ENCODE measurements at places on chromosomes 5 and 9.

GRCh38 chr9:126902210-126902609 is 12.4 kb upstream of the RALGPS1 start:
- DNase-seq, result no peak

DNA sequence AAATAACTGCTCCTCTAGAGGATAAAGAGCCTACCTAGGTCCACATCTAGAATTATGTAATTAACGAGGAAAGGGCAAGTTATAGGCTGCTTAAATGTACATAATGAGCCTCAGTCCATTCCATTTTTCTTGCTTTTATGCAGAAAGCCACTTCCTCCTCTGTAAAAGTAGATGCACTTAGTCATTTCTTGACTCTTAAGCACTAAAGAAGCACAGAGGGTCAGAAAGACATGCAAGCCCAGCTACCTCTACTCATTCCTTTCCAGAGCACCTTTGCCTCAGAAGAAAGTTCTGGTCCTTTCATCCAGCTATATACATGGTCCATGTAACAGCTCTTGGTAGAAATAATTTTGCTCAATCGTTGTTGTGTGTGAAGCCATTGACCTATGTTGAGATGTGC is 308.0 kb upstream of the NREP start:
- DNase-seq, result no peak

DNA sequence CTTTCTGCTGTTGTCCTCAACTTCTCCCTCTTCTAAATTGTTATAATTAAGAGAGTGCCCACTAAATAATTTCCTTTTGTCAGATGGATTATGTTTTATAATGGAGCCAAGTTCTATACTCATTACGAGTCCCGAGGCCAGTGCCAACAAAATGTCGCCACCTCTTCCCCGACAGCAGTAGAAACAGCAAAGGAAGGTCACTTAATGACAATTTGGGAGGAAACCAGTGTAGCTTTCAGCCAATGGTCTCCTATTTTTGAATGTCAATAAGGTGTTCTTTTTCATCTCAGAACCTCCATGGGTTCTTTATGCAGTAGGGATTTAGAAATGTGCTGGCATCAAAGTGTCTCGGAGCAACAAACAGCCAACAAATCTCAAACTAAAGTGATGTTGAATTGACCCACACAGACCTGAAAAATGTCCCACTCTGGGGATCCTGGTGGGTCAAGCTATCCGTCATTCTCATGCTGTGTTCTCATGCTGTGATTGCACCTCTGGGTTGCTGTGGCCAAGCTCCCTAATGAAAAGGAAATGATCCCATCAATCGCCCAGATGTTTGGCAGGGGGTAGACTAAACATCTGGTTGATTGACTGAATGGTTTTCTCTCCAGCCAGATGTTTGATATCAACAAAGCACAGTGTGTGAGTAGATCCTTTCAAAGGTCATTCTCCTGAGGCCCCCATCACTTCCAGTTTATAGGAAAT is 291.9 kb downstream of the DMAC1 start:
- DNase-seq, result no peak

DNA sequence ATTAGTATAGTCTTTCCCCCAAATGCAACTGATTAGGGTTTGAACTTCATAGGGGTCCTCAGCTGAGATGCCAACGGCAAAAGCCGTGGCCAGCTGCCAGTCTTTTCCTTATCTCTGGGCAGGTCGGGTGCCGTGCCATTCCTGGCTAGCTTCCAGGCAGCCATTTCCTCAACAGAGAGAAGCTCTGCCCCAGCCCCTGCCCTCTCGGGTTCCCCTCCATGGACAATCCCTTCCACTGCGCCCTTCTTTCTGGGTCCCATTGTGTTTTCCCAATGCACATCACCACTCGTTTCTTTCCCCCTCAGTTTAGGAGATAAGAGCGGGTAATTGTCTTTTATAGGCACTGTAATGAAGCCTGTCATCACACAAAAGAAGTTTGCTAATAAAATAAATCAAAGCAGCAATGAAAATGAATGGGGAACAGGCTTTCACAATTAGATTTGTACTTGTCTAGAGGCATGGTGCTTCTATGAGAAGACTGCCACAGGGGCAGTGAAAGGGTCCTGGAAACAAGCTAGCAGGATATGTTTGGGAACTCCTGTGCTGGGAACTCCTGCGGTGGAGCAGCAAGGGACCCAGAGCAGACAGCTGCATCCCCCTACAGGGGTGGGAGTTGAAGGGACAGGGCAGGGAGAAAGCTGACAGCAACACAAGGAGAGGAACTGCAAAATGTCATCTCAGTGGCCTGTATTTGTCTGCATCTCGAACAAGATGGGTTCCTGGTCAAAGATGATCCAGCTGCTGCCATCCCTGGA is 48.0 kb upstream of the SAP30L start:
- DNase-seq, result no peak

- DNase-seq, result no peak
Measured at GRCh38 chr5:26563979-26564378, 474.4 kb downstream of the CDH9 start.

- no peak for DNase-seq
Measured at GRCh38 chr9:124813041-124813440, 36.1 kb downstream of the OLFML2A start.

DNA sequence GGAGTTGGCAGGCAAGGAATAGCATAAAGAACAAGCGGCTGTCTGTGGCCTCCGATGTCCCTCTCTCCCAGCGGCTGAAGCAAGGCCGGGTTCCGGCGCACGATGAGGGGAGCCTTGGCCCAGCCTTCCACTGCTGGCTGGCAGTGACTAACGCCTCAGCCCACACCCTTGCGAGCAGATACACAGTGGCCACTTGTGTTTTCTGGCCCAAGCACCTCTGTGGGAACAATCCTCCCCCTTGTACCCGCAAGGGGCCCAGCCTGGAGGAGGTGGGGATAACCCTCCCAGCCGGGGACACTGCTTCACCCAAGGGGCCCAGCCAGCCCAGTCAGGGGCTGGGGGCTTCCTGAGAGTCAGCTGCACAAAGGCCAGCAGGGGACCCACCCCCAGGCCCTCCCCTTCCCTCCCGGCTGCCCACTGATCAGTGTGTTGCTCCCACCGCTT is 23.2 kb downstream of the STK10 start:
- no peak for DNase-seq

DNA sequence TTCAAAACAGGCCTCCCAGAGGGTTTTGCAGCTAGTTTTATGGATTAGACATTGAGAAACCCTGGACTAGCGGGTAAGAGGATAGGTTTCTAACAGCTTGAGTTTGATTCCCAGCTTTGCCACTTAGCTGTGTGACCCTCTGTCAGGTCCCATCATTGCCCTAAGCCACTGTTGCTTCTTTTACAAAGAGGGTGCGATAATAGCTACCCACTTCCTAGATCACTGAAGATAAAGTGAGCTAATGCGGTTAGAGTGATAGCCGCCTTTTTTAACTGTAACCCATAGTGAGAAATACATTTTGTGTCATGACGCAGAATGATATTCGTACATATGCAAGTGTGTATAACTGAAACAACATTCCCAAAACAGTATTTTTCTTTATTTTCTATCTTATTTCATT is 40.3 kb downstream of the CSF1R start:
- DNase-seq, result no peak

DNA sequence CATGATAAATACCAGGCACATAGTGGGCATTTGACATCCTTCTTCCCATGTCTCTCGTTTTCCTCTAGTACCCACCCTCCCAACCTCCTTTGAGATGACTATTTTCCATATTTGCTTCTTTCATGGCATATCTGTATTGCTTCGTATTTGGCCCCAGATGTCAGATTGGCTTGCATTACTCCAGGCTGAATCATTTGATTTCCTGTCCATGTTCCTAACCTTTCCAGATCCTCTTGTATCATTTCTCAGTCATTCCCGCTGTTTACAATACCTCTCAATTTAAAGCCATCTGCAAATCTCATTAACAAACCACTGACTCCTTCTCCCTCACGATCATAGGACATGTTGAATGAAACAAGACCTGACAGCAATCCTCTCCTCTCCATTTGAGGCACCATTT is 19.9 kb downstream of the MTX3 start:
- DNase-seq, result no peak

DNA sequence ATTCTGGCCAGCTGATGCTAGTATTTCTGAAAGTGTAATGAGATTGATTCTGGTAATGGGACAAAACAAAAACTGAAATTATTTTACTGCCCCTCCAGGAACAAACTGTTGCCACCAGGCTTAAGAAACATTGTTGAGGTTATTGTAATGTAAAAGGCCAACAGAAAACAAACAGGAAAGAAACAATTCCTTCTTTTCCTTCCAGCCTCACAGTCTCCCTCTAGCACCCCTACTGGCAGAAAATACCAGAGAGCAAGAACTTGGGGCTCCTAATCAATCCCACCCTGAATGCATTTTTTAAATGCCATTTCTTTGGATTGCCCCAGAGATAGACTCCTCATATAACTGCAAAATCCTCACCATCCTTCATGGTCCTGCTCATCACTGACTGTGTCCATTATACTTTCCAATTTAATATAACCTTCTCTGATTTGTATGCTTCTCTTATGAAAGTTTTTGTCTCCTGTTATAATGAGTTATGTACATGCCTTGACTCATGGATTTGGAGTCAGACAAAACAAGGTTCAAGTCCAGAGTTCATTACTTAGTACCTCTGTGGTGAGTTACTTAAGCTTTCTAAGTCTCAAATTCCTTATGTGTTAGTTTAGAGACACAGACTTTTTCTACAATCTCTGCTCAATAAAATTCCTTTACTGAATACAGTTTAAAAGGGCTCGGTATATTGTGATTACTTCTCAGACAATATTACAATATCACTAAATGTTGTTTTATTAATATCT is 157.9 kb upstream of the FBN2 start:
- DNase-seq, result no peak

DNA sequence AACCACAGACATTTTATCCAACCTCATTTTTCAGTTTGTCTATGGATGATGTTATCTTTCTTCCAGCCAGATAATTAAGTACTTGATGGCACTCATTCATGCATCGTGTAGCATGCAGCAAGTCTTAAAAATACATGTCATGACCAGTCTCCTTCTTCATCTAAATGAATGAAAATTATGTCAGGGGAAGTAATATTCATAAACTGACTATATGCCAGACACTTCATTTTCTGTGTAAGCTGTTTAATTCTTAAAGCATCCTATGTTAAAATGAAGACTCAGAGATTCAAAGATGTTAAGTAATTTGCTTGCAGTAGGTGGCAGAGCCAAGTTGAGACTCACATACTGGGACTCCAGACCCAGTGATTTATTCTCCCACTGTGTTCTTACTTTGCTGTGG is 181.7 kb upstream of the CD180 start:
- no peak for DNase-seq

GRCh38 chr5:54804086-54804485 is 181.3 kb downstream of the ESM1 start:
- DNase-seq, result no peak

DNA sequence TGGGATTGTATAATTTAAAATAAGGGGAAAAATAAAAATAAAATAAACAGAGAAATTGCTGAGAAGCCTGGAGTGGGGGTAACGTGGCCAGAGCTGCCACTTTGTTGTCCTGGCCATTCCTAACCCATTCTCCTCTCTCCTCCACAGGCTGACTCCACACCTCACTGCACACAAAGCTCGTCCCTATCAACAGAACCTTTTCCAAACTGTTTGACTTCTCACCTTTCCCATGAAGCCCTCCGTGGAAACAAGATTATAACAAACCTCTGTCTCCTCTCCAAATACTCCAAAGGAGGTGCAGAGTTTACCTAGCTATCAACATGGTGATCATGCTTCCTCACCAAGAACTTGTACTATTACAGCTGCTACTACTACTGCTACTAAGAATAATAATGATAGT is 151.1 kb downstream of the GLIS3 start:
- no peak for DNase-seq

GRCh38 chr9:134872482-134873231 is 8.0 kb upstream of the FCN2 start:
- DNase-seq, result no peak

DNA sequence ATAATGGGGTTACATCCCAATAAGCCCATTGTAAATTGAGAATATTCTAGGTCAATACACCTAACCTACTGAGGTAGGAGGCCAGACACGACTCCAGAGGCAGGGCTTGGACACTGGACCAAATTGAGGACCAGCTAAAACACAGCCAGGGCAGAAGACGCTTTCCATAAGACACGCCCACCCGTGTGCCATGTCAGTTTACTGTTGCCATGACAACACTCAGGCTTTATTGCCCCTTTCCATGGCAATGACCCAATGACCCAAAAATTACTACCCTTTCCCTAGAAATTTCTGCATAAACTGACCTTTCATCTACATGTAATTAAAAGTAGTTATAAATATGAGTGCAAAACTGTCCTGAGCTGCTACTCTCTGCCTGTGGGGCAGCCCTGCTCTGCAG is 31.5 kb downstream of the SLC22A4 start:
- DNase-seq, result no peak
